MCF 10A (cell line): ENCODE measurements at places on chromosomes 6 and 20. TPM values are rescaled to one million over a fixed set of nuclear protein-coding genes. Genes with fewer than 3 reads are reported as not detected.

The CALHM6 gene
- total RNA-seq = not detected in 2 replicates

The PGBD1 gene
- 2.5 and 2.9 TPM in 2 replicates for total RNA-seq

DNA sequence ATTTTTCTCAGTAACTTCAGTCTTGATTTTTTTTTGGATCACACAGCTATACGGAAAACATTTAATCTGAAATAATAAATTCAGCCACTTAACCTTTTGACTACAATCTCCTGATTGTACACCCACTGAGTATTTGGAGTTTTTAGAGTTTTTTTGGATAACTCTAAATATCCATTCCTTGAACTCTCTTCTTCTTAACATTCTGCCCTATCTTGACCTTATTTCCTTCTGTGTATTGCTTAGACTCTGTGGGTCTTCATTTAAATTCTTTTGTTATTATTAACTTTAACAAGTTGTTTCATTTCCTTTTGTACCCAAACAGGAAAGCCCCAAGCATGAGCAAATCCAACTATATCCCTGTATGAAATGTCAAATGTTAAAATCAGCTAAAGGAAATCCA is 170.2 kb upstream of the PTCHD4 start:
- DNase-seq = no peak

GRCh38 chr20:10673842-10674683 is at the start of gene JAG1:
TSS of gene JAG1 (minus strand) at chr20:10673999. CDS start at chr20:10673530, 469 bp downstream.
- peak; percentile 95 for DNase-seq

GRCh38 chr6:29590218-29590808 is 5.4 kb downstream of the OR2H2 start:
- no peak for DNase-seq

GRCh38 chr6:4637691-4638433 is 138.3 kb upstream of the CDYL start:
- peak; percentile 60 for DNase-seq

DNA sequence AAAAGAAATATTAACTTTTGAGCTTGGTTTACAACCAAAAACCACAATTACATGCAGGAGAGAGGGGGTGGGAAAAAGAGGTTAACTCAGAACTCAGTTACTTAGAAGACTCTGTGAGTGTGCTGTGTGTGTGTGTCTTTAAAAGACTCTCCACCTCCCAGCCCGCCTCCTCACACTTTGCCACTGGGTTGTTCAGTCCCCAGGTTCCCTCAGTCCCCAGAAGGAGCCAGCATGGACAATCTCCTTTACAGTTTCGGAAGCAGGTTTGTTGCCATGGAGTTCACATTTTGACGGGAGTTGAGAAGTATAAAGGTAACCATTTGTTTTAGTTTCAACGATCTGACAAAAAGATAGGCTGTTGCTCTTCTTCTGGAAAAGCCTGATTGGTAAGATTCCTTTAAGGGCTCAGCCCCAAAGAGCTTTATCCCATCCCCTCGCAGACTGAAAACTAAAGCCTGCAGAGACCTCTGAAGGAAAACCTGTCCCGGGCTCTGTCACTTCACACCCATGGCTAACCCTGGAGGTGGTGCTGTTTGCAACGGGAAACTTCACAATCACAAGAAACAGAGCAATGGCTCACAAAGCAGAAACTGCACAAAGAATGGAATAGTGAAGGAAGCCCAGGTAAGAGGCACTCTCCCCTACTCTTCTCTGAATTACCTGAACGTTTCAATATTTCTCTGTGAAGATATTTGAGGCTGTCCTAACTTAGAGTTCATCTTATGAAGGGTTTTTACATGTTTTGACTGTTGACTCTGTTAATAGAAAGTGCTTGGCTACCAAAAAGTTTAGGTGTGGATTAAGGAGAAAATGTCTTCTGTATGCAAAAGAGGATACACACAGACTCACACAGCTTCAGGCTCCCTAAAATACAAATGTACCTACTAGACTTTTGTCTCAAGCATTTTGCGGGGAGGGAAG is at the start of gene SPTLC3:
SPTLC3 (plus strand) TSS at position 212 of the 921 bp plus-strand sequence; CDS start at position 508, 296 bp downstream.
- peak; percentile 61 for DNase-seq

GRCh38 chr6:129623008-129623732 is 86.8 kb downstream of the ARHGAP18 start:
- DNase-seq = peak; percentile 53

GRCh38 chr20:11454966-11455799 is 462.5 kb upstream of the BTBD3 start:
- peak; percentile 76 for DNase-seq

DNA sequence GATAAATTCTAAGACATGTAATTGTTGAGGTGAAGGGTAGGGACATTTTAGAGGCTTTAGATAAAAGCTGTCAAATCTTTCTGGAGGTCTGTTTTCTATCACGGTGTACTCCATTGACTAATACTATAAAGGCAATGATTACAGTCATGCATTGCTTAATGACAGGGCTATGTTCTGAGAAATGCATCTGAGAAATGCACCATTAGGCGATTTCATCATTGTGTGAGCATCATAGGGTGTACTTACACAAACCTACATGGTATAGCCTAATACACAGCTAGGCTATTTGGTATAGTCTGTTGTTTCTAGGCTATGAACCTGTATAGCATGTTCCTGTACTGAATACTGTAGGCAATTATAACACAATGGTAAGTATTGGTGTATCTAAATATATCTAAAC is 71.3 kb upstream of the FYN start:
- no peak for DNase-seq

- no peak for DNase-seq
Observed at GRCh38 chr6:120872262-120872578, 462.1 kb downstream of the TBC1D32 start.

GRCh38 chr20:3681931-3682781 is at the start of gene ADAM33:
TSS of gene ADAM33 (minus strand) at chr20:3682010. CDS start at chr20:3682004, 6 bp downstream.
- DNase-seq = no peak
